RWPE1 (cell line): ENCODE measurements at places on chromosomes 5 and 9.

DNA sequence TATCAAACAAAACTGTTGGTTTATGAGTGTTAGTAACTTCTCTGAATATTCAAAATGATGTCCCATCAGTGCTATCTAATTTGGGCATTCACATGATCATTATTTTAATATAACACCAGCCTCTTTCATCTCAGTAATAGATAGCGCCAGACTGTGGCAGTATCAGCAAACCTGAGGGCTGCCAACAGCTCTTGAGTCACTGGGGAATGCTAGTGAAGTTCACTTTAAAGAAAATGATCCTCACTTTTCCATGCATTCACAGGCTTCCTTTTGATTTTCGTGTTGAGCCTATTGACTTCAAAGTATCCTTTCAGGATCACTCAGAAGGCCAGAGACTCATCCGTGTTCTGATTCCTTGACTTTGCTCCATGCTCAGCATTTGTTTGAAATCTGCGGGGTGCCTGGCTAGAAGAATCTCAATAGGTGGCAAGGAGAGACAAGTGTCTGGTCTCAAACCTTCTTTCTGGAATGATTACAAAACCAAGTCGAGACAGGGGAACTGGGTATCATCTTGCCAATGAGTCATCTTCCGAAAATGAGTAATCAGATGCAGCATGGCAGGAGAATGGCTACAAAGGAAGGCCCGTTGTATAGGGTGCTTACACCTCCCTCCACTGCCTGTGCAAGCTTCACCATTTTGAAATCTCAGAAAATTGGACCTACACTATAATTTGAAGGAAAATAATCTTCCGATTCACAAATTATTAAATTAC lies 509.1 kb downstream of the RASEF start:
- peak; percentile 88 for DNase-seq

GRCh38 chr5:54024466-54024865 lies 285.9 kb downstream of the ARL15 start:
- peak; percentile 42 for DNase-seq

DNA sequence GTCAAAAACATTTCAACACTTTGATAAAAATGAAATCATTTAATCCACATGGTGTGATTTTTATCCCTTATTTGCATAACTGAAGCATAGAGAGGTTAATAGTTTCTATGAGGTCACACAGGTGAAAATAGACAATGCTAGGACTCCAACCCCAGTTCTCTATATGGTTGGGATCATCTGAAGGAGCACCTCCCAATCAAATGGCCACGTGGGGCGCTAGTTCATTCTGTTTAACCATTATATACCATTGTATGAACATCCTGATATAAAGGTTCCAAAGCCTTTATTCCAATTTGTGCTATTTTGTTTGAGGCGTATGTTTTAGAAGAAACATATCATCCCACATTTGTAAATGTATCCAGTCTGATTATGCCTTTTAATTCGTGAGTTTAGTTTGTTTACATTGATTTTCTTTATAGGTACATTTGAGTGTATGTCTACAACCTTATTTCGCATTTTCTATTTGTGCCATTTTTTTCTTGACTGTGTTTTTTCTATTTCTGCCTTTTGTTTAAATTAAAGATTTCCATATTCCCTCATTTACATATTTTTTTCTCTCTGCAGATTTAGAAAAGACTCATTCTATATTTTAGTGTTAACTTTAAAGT lies 1092.0 kb downstream of the MAT2B start:
- peak; percentile 13 for DNase-seq

- DNase-seq, result no peak
Observed at GRCh38 chr5:6812800-6813731, 99.8 kb downstream of the TENT4A start.

DNA sequence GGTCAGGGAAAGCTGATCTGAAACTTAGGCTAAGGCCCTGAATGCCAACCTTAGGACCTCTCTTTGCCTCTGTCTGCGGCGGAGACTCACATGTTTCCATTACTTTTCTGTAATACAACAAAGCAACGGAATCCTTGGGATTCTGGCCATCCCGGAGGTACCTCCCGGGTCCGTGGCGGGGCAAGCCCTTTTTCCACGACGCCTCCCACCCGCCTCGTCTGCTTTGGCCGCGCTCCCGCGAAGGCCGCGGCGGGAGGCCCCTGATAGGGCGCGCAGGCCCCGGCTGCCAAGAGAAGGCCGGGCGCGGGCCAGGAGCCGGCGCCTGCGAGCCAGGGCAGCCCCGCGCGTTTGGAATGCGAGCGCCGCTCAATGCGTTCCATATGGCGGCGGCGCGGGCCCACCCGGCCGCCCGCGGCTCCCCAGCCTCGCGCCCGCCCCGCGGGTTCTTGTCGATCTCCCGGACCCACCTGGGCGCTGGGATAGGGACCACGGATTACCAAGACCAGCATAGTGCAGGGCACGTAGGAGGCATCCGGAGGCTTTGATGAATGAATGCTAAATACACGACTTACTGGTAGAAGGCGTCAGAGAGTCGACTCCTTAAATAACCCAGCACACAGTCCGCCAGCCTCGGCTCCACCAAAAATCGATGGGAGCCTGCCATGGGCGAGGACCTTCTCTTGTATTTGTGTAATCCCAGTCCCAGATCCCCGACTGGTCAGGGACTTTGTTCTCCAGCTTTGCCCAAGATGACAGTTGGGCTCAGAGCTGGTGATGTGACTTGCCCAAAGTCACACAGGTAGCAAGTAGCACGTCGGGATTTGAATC lies 17.5 kb upstream of the PHF19 start:
- no peak for DNase-seq

GRCh38 chr5:92460505-92460904 lies 1077.4 kb upstream of the ARRDC3 start:
- no peak for DNase-seq

DNA sequence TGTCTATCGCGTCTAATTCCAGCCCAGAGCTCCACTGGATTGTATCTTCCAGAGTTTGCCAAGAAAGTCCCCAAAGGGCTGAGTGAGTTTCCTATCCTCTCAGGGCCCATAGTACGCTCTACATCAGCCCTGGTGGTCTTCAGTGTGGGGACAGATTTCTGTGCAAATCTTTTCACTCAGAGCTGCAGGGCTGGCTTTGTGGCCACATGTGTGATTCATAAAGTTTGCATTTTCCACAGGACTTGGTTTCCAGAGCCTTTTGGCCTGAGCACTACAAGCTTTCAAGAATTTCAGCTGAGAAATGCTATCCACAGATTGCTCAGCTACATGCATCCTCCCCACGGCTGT lies 76.7 kb upstream of the CXCL14 start:
- DNase-seq, result no peak

DNA sequence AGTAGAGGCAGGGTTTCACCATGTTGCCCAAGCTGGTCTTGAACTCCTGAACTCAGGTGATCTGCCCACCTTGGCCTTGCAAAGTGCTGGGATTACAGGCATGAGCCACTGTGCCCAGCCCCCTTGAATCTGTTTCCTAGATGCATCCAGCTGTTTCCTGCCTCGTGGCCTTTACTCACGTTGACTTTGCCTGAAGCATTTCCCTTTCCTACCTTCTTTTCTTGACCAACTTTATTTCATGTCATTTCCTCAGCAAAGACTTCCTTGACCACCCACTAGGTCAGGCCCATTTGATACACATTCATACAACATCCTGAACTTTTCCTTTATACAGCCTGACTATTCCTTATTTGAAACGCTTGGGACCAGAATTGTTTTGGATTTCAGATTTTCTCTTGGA lies 51.0 kb downstream of the DOCK2 start:
- DNase-seq, result no peak

DNA sequence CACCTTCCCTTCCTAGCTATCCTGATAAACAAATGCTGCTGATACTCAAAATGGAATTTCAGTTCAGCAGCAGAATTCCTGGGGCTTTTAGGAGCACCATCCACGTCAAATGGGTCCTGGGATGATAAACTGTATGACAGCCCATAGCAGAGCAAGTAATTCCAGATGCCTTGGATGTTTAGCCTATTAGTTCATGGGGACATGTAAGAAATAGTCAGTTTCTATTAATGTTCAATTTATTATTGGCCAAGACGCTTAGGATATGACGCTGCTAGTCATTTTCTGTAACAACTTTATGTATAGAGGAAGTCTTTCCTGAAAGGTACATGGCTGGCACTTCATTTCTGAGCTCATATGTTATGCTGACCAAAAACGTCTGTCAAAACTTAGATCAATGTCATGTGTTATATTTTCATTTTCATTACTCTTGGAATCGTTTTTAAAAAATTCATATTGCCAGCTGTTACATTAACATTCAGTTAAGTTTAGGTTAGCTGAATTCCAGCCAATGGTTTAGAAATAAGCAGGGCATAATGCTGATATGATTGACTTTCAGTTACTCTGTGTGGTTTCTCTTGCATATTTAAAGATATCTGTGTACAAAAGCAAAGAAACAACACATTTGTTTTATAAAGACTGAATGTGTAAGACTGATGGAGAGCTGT lies 243.8 kb downstream of the CSNK1G3 start:
- no peak for DNase-seq

- DNase-seq, result no peak
Observed at GRCh38 chr9:9133526-9133925, 1333.9 kb upstream of the DMAC1 start.

GRCh38 chr5:148011398-148012137 lies 52.2 kb upstream of the SPINK5 start:
- peak; percentile 92 for DNase-seq

- no peak for DNase-seq
Observed at GRCh38 chr9:127091526-127091925, 30.9 kb downstream of the ANGPTL2 start.

- DNase-seq, result no peak
Observed at GRCh38 chr5:133341296-133341695, 271.0 kb downstream of the FSTL4 start.

DNA sequence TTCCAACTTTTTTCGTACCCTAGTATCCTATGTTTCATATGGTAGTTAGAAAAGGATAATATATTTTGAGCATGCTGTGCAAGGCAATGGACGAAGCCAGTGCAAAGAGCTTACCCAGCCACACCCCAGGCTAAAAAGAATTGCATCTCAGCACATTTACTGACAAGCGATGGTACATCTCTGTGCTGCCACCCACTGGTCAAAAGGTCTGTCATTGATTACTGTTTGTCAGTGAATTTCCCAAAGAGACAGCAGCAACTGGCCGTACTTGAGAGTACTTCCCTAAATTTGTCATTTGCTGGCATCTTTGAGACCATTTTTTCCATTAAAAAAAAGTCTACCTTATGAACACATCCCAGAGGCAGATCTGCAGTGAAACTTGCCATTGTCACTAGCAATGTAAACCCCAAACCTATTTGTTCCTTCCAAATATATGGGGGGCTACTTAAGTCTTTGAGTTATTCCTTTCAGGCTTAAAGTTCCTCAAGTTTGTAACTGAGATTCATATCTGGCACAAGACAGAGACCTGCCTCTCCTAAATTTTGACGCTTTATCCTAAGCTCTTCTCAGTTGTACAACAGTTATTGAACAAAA lies 184.3 kb downstream of the CTNND2 start:
- DNase-seq, result peak; percentile 5

DNA sequence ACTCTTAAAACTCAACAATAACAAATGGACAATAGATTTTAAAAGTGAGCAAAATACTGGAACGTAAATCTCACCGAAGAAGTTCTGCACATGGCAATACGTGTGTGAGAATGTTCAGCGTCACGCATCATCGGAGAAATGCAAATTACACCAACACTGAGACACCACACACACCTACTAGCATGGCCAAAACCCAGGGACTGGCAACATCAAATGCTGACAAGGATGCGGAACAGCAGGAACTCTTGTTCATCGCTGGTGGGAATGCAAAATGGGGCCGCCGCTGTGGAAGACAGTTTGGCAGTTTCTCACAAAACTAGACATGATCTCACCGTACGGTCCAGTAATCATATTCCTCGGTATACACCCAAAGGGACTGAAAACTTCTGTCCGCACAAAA lies 21.6 kb upstream of the CLPTM1L start:
- DNase-seq, result no peak

- no peak for DNase-seq
Observed at GRCh38 chr9:4760122-4760521, 19.1 kb upstream of the AK3 start.

DNA sequence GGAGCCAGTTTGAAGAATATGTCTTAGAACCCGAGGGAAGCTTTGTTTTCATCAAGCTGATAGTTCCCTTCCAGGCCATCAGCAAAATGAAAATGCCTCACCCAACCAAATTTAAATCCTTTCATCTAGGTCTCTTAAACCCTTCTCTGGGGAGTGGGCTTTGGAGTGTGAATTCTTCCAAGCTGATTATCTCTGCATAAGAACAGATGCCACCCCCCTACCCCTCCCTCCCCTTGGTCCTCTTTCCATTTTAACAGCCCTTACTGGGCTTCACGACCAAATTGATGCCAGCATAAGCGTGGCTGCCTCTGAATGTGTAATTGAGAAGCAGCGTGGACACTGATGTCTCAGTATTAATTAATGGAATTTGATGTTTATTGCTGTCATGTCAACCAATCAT lies 509.7 kb upstream of the CLINT1 start:
- DNase-seq, result no peak

DNA sequence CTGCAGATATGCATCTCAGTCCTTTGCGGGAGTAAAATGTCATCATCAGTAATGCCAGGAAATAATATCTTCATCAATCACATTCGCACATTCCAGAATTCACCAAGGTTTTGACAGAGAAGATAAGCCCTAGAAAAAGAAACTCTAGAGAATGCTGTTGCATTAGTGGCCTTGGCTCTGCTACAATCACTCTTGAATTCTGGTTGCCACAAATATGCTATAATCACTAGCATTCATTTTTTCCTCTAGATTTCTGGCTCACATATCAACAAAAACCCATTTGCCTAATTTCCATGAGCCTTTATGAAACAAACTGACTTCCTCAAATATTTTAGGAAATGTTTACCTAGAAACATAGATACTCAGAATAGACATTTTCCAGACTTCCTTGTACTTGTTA lies 653.4 kb downstream of the ANXA1 start:
- no peak for DNase-seq

DNA sequence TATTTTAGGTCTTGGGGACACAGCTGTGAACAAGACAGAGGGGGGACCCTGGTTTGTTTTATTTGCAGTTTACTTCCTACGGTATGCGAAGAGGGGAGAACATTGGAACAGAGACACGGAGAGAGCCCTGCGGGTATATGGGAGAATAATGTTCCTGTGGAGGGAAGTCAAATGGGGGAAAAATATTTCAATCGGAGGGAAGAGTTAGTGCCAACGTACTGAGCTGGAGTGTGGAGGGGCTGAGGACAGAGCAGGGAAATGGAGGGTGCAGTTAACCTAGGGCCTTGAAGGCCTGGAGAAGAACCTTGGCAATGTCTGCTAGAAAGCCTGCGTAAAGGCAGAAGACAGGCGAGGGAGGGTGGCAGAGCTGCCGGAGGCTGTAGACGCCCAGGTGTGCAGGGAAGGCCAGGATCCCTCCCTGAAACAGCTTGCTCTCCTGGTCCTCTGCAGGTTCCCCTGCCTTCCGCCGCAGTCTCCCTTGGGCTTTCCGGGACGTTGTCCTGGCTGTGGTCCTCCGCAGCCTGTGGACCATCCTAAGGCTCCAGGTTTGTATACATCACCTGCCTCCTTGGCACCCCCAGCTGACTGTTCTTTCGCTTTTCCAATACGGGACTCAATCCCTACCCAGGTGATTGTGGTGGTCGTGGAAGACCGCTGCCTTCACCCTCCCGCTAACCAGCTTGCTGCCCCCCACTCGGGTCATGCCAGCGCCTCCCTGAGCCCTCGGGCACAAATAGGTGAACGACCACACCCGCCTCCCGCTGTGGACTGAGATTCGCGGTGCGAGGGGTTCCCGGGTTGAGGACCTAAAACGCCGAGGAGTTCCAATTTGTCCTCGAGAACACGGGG lies 1.9 kb upstream of the RACK1 start:
- DNase-seq, result no peak
